DMS153 (cell line): ENCODE measurements at places on chromosomes 2 and 18.
A peak's percentile ranks its signal among the peaks of the same experiment; 100 is the strongest.

GRCh38 chr18:23068011-23068410, 67.3 kb upstream of the CABLES1 start:
- no peak for DNase-seq

- DNase-seq, result peak; percentile 46
Measured at GRCh38 chr2:215920244-215921100, 92.9 kb downstream of the MREG start.

GRCh38 chr2:3142961-3143571, 234.6 kb downstream of the EIPR1 start:
- no peak for DNase-seq

DNA sequence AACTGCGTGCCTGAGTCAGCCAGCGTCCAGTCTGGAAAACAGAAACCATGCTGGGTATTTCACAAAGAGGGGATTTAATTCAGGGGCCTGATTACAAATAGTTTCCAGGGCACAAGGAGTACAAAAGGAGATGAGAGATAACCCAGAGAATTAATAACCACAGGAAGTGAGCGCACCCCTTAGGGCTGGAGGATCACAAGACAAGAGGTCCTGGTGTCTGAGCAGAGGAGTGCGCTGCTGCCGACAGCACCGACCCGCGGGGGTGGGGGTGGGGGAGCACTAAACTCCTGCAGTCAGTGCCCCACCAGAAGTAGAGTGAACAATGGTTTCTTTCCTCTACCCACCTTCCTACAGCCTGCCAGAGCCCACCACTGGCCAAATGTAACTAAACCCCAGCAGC, 20.8 kb upstream of the MAL start:
- no peak for DNase-seq

- DNase-seq, result no peak
Measured at GRCh38 chr18:31776093-31776492, 15.4 kb upstream of the SLC25A52 start.

GRCh38 chr2:235566931-235567495, 73.2 kb downstream of the AGAP1 start:
- DNase-seq, result no peak

DNA sequence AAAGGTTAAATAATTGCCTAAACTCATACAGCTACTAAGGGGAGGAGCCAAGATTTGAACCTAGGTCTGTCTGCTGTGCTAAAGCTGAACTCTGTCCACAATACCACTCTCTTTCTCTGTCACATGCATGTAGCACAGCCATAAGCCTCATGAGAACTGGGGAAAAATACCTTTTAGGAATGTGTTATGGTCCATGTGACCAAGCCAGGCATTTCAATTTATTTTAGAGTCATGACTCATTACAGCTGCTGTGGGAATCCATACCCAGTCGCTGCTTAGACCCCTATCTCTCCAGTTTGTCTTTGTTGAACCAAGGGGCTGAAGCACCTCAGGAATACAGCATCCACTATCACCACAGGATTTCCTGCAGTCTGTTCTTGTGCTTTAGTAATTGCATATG, 200.0 kb upstream of the SIX3 start:
- DNase-seq, result no peak

DNA sequence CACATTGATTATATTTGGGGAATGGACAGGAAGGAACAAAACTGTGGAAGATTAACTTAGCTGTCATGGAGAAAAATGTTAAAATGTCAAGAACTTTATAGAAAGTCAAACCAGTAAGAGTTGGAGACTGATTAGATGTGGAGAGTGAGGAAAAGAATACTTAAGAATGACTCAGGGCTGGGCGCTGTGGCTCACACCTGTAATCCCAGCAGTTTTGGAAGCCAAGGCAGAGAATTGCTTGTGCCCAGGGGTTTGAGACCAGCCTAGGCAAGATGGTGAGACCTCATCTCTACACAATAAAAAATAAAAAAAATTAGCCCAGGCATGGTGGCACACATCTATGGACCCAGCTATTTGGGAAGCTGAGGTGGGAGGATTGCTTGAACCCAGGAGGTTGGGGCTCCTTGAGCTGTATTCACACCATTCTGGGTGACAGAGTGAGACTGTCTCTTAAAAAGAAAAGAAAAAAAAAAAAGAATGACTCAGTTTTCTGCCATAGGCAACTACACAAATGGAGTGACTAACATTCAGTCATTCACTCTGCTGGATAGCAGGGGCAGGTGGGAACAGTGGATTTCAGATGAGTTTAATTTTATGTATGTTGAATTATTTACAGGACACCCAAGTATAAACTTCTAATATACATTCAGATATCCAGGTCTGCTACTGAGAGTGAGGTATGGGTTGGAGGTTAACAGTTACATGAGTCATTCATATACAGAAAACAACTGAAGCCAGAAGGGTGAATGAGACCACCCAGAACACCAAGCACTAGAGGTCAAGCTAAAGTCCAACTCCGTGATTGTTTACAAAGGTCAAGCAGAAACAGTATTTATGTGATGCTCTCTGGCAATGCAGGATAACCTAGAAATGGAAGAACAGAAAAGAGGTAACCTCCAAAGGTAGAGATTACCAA, 33.9 kb downstream of the ORC2 start:
- no peak for DNase-seq

GRCh38 chr2:137321566-137321965, 556.2 kb downstream of the THSD7B start:
- DNase-seq, result no peak

- no peak for DNase-seq
Measured at GRCh38 chr2:126855606-126856005, 43.1 kb upstream of the TEX51 start.

DNA sequence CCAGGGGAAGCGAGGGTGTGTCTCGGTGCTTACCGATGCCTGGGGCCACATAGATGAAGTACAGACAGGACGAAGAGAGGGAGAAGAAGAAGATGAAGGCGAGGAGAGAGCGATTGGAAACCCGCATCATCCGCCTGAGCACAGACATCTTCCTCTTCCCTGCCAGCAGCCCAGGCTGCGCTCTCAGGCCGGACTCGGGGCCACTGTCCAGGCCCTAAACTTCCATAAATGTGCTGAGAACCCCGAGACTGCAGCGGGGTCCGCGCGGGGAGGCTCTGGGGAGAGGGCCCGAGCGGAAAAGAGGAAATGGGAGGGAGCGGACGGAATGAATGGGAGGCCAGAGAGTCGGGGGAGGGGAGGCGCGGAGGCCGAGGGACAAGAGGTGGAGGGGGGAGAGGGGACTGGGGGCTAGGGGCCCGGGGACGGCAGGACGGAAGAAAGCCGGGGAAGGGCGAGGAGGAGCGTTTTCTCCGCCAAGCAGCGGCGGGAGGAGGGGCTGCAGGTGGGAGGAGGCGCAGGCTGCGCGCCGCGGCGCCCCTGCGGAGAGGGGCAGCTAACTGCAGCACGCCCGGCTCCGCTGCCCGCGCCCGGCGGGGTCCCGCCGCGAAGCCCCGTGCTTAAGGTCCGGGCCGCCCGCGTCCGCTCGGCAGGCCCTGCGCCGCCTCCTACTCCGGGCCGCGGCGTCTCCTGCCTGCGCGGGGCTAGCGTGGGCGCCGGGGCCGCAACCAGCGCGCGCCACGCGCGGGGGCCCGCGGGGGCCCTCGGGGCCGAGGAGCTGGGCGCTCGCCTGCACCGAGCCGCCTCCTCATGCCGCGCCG, at the start of gene B4GALT6:
Gene B4GALT6 (minus strand): TSS at position 303 of the 818 bp plus-strand sequence. CDS start 155 bp downstream, at position 148.
- no peak for DNase-seq

DNA sequence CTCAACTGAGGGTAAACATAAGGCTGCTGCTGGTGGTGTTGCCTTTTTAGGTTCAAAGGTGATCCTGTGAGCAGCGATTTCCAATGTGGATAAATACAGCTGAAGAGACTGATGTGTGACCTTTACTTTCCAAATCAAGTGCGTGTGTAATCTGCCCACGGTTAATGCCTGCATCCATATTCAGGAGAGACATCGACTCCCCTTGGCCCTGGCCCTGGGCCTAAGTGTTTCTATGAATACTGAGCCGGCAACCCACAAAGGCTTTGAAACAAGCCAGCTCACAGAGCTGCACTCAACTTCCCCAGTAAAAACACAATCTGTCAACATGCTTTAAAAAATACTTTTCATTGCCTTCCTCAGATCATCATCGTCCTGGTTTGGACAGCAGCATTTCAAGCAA, 1026.6 kb downstream of the TMEM182 start:
- DNase-seq, result peak; percentile 33

DNA sequence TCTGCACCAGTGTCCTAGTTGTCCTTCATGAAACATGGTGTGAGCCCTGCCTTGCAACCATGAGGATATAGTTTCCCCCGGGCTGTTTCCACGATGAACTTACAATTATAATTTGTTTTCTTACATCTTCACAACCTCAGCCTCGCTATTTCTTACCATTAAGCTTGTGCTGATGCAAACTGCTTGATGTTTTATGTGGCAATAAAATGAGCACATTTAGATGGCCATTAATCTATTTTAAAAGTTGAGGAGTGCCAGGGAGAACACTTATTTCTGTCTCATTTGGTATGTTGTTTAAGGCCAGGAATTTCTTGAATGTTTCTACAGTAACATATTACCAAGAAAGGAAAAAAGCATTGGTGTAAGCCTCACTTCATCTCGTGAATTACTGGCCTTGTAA, 214.5 kb upstream of the SLC8A1 start:
- no peak for DNase-seq

GRCh38 chr2:226619707-226620106, 179.9 kb downstream of the IRS1 start:
- no peak for DNase-seq

DNA sequence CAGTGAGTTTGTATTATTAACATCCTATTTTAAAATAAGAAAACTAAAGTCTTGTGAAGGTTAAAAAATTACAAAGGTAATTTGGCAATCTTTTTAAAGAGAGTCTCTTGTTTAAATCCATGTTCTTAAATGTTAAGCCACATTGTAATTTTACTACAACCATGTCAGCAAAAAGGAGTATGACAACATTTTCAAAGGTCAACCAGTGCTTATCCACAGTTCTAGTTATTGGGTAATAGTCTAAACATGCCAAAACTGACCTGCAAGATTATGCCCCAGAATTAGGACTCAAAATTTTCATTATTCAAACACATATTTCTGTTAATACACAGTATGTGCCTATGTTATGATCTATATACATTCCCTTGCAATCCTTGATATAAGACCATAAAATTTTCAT, 1312.6 kb upstream of the CHAC2 start:
- DNase-seq, result no peak

- peak; percentile 41 for DNase-seq
Measured at GRCh38 chr2:181685150-181685688, 4.9 kb upstream of the NEUROD1 start.

GRCh38 chr2:68925295-68925896, 27.3 kb downstream of the GKN2 start:
- peak; percentile 32 for DNase-seq

DNA sequence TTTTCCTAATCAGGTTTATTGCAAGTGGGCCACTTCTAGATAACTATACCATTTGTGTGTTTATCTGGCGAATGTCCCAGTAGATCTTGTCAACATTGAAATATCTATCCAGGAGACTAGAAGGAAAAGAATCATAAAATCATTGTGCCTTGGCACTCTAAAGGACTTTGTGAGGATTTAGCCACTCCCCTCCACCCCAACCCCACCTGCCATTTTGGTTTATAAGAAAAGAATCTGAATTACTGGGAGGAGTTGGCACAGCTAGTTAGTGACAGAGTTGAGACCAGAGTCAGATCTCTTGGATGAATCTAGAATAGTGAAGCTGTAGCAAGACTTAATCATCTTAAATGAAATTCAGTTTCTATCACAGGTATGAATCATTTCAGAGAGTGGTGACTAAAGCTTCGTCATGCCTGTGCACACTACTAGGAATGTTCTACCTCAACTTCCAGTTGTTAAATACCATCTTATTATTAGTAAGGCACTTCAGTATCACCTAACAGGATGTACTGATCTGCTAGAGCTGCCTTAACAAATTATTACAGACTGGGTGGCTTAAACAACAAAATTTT, 212.7 kb upstream of the SLC14A2 start:
- DNase-seq, result no peak

DNA sequence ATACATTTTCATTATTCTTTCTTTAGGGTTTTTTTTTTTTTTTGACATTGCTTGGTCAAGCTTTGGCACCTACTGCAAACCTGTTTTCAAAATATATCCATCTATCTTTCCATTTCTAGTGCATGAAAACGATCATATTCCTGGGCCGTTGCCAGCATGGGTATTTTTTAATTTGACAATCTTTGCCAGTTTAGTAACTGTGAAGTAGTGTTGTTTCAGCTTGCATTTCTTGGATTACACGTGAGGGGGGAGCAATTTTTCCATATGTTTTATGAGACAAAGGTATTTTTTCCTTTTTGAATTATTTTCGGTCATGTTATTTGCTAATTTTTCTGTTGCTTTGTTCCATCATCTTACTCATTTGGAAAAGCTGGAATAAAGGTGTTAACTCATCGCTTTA, 40.9 kb downstream of the TSHZ1 start:
- DNase-seq, result no peak

DNA sequence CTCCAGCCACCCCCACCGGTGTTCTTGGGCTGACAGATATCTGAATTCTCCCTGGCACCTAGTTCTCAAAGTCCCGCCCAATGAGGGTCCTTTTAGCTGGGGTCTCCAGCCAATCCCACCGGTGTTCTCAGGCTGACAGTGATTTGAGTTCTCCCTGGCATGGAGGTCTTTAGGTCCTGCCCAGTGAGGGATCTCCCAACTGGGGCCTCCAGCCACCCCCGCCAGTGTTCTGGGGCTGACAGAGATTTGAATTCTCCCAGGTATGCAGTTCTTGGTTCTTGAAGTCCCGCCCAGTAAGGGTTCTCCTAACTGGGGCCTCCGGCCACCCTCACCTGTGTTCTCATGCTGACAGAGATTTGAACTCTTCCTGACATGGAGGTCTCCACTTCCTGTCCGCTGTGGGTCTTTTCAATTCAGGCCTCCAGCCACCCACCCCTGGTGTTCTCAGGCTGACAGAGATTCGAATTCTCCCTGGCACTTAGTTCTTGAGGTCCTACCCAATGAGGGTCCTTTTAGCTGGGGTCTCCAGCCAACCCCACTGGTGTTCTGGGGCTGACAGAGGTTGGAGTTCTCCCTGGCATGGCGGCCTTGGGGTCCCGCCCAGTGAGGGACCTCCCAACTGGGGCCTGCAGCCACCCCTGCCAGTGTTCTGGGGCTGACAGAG, 154.6 kb downstream of the ANKRD36 start:
- no peak for DNase-seq

DNA sequence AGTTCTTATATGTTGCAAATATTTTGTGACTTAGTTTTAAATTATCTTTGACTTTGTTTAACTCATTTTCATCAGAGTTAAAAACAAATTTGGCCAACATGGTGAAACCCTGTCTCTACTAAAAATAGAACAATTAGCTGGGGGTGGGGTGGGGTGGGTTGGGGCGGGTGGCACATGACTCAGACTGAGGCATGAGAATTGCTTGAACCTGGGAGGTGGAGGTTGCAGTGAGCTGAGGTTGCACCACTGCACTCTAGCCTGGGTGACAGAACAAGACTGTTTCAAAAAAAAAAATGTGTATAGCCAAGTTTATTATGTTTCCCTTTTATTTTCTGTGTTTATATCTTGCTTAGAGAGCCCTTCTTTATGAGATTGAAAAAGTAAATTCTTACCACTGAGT, 14.2 kb upstream of the LIPG start:
- DNase-seq, result no peak

DNA sequence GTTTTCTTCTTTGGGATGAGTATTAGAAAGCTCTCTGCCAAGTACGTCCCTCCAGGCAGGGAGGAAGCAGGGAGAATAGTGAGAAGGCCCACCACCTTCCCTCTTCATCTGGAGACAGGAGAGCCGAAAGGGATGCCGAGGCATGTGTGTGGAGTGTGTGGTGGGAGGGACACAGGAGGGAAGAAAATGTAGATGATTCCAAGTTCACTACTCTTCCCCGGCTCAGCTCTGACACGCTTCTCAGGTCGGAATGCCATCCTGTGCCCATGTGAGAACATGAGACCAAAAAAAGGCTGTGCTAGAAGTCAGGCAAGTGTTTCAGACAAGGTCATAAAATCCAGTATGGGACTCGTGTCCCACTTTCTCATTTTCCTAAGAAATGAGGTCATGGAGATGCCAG, 47.4 kb downstream of the GYPC start:
- no peak for DNase-seq
